ENCODE measurements at places on chromosomes 6 and 20.

- no peak for DNase-seq
These were observed 275.9 kb upstream of the CDH4 start for GRCh38 chr20:60976139-60976538.

- no peak for DNase-seq
These were observed 53.1 kb upstream of the TMEM170B start for GRCh38 chr6:11484441-11484840.

- no peak for DNase-seq
These were observed 26.5 kb downstream of the CYB5R4 start for GRCh38 chr6:83885984-83886383.

DNA sequence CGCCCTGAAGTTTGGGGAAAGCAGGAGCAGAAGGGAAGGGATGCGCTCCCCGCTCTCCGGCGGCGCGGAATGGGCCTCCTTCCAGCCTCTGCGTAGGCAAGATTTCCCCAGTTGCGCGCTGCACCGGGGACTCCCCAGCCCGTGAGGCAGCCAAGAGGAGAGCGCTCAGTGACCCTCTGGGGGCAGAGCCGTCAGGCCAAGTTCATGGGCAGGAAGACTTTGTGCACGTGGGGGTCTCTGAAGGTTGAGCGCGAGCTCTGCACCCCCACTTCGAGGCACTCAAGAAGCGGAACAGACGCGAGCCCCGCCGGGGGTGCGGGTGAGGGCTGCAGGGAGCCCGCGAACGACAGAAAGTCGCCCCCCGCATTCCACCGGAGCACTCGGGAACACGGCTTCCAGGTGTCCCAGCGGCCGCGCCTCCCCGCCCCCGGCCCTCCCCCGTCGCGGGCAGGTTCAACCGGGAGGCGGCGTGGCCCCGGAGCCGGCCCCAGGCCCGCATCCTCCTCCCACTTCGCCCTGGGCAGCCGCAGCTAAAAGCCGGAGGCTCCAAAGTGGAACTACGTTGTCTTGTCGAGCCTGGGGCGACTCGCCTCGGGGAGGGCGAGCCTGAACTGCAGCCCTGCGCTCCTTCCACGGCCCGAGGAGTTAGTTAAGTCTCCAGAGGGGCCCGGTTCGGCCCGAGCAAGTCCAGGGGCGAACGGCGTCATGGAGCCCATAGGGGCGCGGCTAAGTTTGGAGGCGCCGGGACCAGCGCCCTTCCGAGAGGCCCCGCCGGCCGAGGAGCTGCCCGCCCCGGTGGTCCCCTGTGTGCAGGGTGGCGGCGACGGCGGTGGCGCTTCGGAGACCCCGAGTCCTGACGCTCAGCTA lies at the start of gene PPP1R3G:
Gene PPP1R3G, plus strand, starts transcription at position 561 of the 867 bp plus-strand sequence. Its CDS starts 145 bp downstream, at position 706.
- DNase-seq: no peak

DNA sequence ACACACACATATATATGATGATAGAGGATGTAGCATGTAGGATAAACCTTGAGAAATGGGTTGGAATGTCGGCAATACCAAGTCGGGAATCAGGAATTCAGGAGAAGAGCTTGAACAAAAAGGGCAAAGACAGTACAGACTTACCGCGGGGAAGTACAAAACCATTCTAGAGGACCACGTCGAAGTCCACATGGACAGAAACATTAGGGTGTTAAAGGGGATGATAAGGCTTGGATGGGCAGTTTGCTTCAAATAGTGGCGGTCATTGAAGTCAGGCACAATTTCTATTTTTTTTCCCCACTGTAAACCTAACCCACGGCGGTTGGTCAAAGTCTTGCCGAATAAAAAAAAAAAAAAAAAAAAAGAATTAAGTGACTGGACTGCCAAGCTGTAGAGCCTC lies 766 bp upstream of the NUS1 start:
- DNase-seq: no peak

- peak; percentile 30 for DNase-seq
These were observed at the start of gene ZNF512B for GRCh38 chr20:63969838-63970713. ZNF512B (minus strand) TSS chr20:63969930; CDS start chr20:63967950, 1,980 bp downstream.
